ENCODE measurements at places on chromosomes 12 and 14. TPM values are rescaled to one million over a fixed set of nuclear protein-coding genes. Genes with fewer than 3 reads are reported as not detected.
A peak's percentile ranks its signal among the peaks of the same experiment; 100 is the strongest.

DNA sequence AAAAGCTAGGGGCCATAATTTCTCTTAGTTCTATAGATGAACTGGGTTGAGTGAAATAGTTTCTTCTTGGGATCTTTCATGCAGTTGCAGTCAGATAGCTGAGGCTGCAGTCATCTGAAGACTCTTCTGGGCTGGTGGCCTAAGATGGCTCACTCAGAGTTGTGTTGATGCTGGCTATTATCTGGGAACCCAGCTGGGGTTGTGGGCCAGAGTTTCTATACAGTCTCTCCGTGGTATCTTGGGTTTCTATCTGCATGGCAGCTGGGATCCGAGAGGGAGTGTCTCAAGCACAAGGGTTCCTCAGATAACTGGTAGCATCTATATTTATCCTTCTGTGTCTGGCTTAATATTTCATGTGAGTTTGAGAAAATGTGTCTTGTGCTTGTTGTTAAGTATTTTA lies 21.1 kb downstream of the AVPR1A start:
- H3K27me3 ChIP-seq, result no peaks in the 10 kb centered on the region
- H3K27ac ChIP-seq, result no peak overlapping the region

- DNase-seq, result peak; percentile 60
- no peaks in the 10 kb centered on the region for H3K27me3 ChIP-seq
- peak overlapping the region; percentile 62 for H3K4me3 ChIP-seq
- H3K36me3 ChIP-seq, result no peaks in the 10 kb centered on the region
Measured at GRCh38 chr14:75279763-75280290, 1.2 kb downstream of the FOS start.

- H3K4me3 ChIP-seq, result no peak overlapping the region
- no peaks in the 10 kb centered on the region for H3K36me3 ChIP-seq
- DNase-seq, result no peak
- H3K4me1 ChIP-seq, result peaks cover 7% of the 10 kb centered on the region
Measured at GRCh38 chr14:74871819-74872218, 4.1 kb downstream of the PROX2 start.

GRCh38 chr12:49808686-49809380 lies 19.4 kb downstream of the NCKAP5L start:
- no peaks in the 10 kb centered on the region for H3K4me1 ChIP-seq
- H3K27me3 ChIP-seq, result no peaks in the 10 kb centered on the region
- H3K27ac ChIP-seq, result peak overlapping the region; percentile 71
- no peak overlapping the region for H3K4me3 ChIP-seq
- H3K36me3 ChIP-seq, result no peaks in the 10 kb centered on the region
- DNase-seq, result no peak

GRCh38 chr12:108930155-108930554 lies 50.3 kb downstream of the DAO start:
- no peak overlapping the region for H3K27ac ChIP-seq
- H3K27me3 ChIP-seq, result no peaks in the 10 kb centered on the region
- DNase-seq, result no peak
- H3K4me1 ChIP-seq, result no peaks in the 10 kb centered on the region
- H3K36me3 ChIP-seq, result no peaks in the 10 kb centered on the region

- no peak for DNase-seq
- H3K27ac ChIP-seq, result no peak overlapping the region
- H3K36me3 ChIP-seq, result no peaks in the 10 kb centered on the region
Measured at GRCh38 chr14:76235628-76236027, 83.9 kb downstream of the GPATCH2L start.

Gene GPR132
- total RNA-seq, result 1.5 TPM

Gene TESPA1
- 6.6 TPM for total RNA-seq

Gene P2RX7
- total RNA-seq, result not detected

Gene DDX24
- 66.2 TPM for total RNA-seq

Gene RPGRIP1
- 0.40 TPM for total RNA-seq

All from Peyer's patch (tissue), 4 donors.